NAMALWA (cell line): ENCODE measurements at places on chromosomes 4 and X.

DNA sequence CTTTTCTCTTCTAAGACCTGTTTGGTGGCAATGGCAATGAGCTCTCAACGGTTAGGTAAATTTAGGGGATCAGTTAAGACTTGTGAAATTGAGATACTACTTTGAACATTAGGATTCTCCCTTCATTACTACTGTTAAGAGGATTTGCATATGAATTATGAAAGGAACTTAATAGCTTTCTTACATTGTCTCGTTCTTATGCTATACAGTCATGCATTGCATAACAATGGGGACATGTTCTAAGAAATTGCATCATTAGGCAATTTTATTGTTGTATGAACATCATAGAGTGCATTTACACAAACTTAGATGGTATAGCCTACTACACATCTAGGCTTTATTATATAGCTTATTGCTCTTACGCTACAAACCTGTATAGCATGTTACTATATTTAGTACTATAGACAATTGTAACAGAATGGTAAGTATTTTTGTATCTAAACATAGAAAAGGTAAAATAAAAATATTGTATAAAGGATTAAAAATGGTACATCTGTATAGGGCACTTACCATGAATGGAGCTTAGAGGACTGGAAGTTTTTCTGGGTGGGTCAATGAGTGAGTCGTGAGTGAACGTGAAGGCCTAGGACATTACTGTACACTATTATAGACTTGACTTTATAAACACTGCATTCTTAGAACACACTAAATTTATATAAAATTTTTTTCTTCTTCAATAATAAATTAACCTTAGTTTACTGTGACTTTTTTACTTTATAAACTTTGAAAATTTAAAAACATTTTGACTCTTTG, 62.5 kb downstream of the PAQR3 start:
- DNase-seq = no peak

DNA sequence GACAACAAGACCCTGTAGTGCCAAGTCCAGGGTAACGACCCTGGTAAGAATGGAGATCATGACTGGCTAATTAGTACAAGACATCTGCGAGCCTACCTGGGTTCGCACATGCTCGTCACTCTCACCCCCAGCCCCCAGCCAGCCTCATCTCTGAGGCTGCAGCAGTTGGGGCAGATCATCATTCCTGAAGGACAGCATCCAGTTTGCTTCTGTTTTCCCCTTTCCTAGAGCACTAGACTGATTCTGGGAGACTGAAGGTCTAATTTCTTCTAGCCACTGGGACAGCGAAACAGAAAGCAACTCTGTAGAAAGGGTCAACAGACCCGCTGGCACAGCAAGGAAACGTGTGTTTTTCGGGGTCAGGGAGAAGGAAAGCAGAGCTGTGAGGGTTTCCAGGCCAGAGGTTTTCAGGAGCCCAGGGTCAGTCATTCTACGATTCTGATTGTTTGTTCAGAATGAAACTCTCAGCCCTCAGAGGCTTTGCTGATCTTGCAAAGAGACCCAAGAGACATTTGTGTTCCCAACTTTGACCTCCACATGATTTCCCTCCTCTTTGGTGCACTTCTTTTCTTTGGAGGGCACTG, 343.1 kb upstream of the NOCT start:
- no peak for DNase-seq

- DNase-seq = no peak
Measured at GRCh38 chrX:17067534-17067933, 121.1 kb downstream of the REPS2 start.

DNA sequence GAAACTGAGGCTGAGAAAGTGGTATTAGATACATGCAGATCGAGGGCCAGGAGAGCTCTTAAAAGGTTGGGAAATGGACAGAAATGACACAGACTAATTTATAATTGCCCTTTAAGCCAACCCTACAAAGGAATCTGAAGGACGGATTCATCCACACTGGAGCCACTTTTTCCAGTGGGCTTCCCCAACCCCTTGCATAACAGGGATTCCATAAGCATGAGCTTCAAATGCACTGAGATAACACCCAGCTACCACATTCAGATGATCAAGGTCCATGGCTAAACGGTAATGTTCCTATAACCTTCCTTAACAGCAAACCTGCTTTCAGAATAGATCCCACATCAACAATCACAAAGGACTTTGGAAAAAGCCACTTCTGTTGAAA, 34.2 kb downstream of the PLAC1 start:
- DNase-seq = no peak

DNA sequence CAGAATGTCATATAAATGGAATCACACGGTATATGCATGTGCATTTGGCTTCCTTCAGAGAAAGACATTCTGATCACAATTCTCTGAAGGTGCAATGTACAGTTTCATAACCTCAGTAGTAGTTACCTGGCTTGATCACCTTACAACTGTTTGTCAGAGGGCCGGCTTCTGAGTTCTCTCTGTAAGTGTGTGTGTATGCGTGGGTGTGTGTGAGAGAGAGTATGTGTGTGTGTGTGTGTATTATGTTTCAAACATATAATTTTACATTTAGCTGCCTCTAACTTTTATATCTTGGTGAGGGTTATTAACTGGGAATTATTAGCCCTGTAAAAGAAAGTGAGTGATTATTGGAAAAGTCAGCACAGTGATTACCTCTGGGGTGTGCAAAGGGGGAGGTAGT, 8.0 kb upstream of the LOC101059915 start:
- no peak for DNase-seq

GRCh38 chr4:185830263-185830994, 18.4 kb upstream of the SORBS2 start:
- no peak for DNase-seq

DNA sequence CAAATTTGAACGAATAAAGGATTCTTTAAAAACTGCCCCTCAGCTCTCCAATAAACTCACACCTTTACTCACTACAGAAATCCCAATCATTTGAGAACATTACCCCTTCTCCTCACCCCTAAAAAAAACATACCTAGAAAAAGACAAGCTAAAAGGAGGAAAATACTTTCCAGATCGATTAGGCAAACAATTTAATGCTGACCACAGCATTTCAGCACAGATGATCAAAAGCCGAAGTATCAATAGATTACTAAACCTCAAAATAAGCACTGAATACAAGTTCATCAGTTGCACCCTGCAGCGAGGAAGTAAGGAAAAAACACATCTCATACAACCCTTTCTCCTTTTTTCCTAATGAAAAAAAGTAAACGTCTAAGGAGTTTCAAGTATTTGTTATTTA, 65.5 kb downstream of the MBNL3 start:
- DNase-seq = no peak

DNA sequence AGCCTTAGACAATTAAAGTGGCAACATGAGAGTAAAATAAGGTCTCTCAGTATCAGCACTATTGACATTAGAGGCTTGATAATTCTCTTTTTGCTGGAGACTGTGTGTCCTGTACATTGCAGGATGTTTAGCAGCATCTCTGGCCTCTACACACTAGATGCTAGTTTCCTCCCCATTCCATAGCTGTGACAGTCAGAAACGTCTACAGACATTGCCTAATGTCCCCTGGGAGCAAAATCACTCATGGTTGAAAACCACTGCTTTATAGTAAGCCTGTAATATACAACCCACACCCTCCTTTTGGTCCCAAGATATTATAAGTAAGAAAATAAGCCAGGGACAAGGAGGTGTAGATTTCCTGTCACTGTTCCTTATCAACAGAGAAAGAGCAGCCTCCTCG, 166.0 kb downstream of the FRMPD4 start:
- DNase-seq = peak; percentile 1

DNA sequence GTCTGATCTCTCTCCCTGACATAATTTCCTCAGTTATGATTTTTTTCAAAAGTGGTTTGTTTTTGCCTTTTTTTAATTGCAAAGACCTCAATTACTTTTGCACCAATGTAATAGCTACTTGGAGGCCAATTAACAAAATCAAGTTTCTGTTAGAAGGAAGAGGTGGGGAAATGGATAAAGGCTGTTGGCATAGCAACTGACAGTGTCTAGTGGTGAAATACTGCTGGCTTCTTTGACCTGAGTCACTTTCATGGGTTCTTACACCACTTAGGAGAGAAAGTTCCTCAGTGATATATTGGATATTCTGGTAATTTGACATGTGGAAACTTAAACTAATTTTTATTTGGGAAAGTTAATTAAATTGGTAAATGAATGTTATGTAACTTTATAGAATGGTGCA, 26.5 kb upstream of the ATP8A1 start:
- DNase-seq = no peak

- no peak for DNase-seq
Measured at GRCh38 chr4:7172508-7172907, 19.8 kb upstream of the SORCS2 start.

GRCh38 chrX:15675490-15675921, 10.9 kb upstream of the CLTRN start:
- peak; percentile 81 for DNase-seq
